ENCODE measurements at places on chromosomes 7 and 10.

DNA sequence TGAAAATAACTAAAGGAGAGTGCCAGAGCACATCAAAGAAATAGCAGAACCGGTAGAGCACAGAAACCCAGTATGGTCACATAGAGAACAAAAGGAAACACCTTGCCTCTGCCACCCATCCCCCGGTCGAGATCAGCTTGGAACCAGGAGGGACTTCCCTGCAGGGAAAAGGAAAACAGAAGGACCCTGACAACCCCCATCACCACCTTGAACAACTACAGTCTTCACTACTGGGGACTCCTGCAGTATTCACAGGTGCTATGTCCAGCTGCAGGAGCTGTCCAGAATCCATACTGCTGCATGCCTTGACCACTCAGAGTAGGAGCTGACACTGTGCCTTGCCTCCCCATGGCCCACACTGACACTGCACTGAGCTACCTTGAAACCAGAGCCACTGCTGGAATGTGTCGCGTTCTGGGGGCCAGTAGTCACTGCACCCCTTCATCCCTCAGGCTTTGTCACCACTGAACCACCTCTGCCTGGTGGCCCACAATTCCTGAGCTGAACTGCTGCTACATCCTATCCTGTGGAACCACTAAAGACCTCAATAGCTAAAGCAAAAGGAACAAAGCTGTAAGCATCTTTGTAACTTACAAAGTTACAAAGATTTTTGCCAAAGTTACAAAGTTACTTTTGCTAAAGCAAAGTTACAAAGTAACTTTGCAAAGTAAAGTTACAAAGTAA lies 66.8 kb downstream of the TRIL start:
- DNase-seq: no peak

GRCh38 chr7:137992104-137992549 lies 9.8 kb downstream of the CREB3L2 start:
- no peak for DNase-seq

DNA sequence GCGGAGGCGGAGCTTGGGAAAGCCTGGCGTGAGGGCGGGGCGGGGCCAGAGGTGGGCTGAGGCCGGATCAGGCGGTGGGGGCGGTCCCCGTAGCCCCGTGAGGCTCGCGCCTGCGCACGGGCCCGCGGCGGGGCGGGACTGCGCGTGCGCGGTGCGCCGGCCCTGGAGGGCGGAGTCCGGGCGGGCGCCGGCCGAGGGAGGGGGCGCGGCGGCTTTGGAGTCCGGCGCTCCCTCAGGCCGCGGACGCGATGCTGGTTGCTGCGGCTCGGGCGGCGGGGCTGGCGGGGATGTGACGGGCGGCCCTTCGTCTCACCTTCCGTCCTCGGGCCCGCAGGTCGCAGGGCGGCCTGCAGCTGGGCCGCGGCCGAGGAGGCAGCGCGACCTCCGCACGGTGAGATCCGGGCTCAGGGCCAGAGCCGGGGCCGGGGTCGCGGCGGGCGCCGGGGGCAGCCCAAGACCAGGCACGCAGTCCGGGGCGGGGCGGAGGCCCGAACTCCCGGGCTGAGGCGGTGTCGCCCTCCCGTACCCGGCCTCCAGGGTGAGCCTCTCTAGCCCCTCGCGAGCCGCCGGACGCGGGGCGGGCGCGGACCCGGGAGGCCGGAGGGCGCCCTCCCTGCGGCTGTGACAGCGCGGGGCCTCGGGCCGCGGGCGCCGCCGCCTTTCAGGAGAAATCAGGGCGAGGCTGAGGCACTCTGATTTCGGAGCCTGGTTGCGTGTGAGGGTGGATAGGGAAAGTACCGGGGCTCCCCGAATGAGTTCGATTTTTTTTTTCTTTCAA lies at the start of gene CCSER2:
CCSER2 (plus strand) TSS at position 172 of the 778 bp plus-strand sequence. CDS start 42,464 bp downstream, outside the sequence.
- peak; percentile 91 for DNase-seq

DNA sequence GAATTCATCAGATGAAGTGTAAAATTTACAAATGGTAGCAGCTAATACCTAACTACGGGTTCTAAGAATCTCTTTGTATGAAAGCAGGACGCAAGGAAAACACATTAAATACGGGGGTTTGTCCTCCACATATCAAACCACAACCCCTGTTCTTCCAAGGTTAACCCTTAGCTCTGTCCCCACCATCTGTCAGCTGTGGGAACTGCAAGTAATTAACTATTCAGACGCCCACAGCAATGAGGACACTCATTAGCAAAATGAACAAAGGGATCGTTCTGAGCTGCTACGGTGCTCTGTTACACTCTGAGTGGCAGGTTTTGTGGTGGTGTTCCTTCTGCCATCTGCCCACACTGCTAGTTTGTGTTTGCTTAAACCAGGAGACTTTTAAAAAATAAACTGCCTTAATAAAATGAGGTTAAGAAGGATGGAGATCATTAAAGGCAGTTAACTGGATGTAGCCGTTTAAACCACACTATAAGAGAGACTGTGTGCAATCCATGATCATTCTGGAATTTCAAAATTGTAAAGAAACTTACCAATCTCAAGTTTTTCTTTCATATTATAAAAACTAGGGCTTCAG lies 51.4 kb downstream of the C10orf67 start:
- no peak for DNase-seq

DNA sequence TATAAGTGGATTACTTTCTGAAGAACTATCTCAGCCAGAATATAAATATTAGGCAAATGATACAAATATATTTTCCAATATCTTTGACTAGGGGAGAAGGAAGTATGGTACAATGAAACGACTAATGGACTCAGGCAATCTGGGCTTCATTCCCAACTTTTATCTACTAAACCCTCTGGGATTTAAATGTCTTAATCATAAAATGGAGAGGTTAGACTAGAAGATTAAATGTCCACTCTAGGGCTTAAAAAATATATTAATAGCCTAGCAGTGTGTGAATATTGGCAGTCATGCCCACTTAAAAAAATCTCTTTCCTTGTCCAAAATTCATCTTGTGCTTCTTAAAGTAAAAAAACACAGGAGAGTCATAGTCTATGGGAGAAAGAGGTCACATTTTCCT lies 98.3 kb downstream of the CTTNBP2 start:
- no peak for DNase-seq

- DNase-seq: no peak
These were observed 201.1 kb downstream of the WDR37 start for GRCh38 chr10:1257274-1257673.

DNA sequence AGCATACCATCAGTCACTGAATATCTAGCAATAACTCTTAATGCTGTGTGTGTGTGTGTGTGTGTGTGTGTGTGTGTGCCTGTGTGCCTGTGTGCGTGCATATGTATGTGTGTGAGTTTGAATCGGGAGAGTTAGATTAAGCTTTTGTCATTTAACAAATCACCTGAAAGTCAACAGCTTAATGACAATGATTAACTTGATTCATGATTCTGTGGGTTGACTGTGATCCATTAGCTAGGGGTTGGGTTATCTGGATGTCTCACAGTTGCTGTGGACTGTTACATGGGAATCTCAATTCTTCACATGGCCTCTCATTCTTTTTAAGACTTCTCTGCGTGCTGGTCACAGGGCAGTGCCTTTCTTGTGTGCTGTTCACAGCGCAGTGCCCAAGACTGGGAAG lies 639.0 kb upstream of the SORCS1 start:
- no peak for DNase-seq

GRCh38 chr10:128657548-128657947 lies 531.3 kb upstream of the MKI67 start:
- DNase-seq: no peak

DNA sequence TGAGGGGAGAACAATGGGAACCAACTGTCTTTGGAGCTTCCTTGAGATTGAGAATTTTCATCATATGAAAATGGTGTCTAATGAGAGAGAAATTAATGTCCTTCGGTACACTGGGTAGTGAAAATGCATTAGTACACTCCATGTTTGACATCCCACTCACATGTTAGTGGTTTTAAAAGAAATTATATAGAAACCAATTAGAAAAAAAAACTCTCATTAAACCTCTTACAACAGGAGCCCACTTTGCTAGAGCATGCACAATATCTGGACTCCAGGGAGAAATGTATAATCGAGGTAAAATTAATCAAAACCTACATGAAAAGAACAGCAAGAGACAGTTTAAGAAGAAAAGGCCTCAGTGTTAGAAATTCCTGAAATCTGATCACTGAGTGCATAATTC lies 79.2 kb upstream of the KCNIP2 start:
- DNase-seq: no peak

DNA sequence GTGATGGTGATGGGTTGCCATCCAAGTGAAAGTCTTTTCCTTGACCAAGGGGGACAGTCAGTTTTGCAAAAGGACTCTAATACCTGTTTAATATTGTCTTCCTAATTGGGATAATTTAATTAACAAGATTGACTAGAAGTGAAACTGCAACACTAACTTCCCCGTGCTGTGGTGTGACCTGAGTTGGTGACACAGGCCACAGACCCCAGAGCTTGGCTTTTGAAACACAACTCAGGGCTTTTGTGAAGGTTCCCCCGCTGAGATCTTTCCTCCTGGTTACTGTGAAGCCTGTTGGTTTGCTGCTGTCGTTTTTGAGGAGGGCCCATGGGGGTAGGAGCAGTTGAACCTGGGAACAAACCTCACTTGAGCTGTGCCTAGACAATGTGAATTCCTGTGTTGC lies 6.9 kb downstream of the PPIF start:
- no peak for DNase-seq

DNA sequence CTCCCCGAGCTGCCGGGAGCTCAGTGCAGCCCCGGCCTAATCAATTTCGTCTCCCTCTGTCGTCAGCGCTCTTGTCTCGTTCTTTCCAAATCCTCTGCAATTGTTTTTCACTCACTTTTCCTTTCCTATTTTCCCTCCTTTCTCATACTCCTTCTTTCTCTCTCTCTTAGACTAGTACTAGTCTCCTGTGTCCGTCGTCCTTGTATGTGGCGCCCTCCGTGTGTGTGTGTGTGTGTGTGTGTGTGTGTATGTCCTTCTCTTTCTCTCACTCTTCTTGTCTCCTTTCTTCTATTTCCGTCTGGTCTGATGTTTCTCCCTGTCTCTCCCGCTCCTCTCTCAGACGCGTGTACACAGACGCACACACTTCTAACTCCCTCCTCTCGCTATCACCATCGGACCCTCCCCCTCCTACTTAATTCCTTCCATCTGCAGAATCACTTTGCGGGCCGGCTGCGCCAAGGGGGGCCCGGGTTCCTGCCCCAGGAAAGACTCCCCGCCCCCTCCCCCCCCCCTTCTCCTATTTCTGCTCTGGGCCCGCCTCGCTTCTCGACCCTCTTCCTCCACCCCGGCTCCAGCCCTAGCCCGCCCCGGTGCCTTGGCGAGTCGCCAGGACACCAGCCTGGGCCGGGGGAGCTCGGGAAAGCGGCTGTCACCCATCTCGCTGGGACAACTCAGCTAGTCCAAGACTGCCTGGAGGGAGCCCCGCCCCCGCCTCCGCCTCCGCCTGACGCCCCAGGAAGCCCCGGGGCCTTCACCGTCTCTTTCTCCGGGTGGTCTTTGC lies 743 bp upstream of the ZCCHC24 start:
- DNase-seq: peak; percentile 23

GRCh38 chr10:100743626-100744135 lies 1.7 kb upstream of the PAX2 start:
- no peak for DNase-seq

DNA sequence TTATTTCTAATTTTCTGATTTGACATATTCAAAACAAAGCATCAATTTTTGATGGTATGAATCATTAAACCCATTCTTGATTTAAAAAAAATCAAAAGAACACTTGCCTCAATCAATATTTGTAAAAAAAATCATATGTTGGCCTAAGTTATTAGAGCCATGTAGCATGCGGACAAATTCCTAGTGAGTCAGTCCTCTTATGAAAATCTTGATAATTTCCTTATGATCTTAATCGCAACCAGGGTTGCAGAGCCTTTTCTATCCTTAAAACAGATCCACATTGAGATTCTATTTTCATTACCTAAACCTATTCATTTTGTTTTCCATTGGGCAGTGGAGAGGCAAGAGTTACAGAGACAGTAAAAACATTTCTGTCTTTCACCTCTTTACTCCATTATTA lies 203.2 kb downstream of the ARL4A start:
- no peak for DNase-seq

DNA sequence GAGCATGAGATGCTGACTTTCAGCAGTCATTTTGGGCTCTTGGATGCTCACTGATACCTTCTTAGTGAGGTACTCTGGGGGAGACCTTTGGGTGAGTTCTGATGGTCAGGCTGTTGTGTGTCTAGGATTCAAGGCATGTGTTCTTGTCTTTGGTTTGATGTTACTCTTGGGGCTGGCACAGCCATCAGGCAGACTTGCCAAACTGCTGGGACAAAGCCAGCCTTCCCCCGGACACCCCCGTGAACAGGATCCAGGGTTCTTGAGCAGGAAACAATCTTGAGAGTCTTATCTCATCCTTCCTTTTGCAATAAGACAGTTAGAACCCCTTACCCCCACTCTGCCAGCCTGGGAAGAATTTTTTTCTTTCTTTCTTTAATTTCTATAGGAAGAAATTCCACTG lies 42.2 kb downstream of the SUFU start:
- no peak for DNase-seq

- no peak for DNase-seq
These were observed 19.0 kb downstream of the KCNH2 start for GRCh38 chr7:150959081-150959480.

GRCh38 chr10:52779541-52780390 lies 7.2 kb upstream of the MBL2 start:
- DNase-seq: no peak

GRCh38 chr7:12173671-12174070 lies 37.4 kb upstream of the TMEM106B start:
- no peak for DNase-seq

DNA sequence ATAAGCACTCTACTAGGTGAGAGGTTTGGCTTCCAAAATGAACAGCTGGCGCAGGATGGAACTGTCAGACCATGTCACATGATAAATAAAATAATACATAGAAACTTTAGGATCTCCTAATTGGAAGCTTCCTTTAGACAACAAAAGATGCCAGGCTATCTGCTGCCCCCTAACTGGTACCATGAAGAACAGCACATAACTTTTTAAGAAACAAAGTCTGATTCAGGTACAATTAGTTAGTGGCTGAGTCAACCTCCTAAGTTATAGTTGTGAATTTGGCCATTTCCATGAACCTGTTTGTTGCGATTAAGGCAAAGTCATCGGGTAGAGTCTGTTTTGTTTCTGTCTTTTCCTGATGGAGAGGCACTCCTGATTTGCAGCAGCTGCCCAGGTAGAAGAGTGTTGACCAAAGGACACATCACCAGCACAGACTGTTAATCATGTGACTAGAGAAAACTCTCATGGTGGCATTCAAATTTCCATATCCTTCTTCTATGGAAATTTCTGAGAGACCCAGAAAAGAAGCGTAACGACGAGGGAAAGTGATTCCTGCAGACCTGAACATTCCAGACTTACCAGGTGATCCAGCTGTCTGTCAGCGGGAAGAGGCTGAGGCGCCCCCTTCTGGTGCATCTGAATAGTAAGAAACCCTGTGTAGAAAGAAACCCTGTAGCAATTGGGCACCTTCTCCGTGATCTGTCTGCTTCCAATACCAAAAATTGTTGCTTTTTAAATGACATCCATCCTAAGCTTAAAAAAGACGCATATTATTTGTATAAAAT lies 8.6 kb upstream of the INHBA start:
- no peak for DNase-seq

DNA sequence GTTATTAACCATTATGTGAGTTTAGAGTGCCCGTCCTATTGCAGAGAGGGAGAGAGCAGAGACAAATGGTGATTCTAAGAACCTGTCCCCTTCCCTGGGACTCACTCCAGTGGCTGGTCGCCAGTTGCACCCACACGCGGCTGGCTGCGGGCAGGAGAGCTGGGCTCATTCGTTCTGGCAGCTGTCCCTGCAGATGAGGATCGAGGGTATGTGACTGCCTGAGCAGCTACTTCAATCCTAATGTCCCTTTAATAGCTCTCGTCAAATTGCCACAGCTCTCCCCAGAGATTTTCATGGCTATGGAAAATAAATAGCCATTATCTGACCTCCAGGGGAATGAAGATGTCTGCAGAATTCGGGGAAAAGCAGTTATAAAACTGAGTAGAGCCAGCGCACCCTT lies 41.6 kb downstream of the RBM28 start:
- DNase-seq: no peak

Data from stimulated activated CD8-positive, alpha-beta memory T cell treated with anti-CD3 and anti-CD28 coated beads, Interleukin-7, amount 100 ng/mL, for 4 hours (primary cell).